ENCODE measurements at places on chromosomes 7 and 10. TPM values are rescaled to one million over a fixed set of nuclear protein-coding genes. Genes with fewer than 3 reads are reported as not detected.

- no peak for DNase-seq
Measured at GRCh38 chr10:670990-671389, 18.5 kb downstream of the DIP2C start.

- no peak for DNase-seq
Measured at GRCh38 chr7:14083761-14084160, 94.3 kb upstream of the ETV1 start.

GRCh38 chr10:67696029-67696428 lies at the start of gene CTNNA3:
Gene CTNNA3 (minus strand): TSS chr10:67696195.
- DNase-seq = no peak

CNTNAP2 gene
- total RNA-seq = not detected

DNA sequence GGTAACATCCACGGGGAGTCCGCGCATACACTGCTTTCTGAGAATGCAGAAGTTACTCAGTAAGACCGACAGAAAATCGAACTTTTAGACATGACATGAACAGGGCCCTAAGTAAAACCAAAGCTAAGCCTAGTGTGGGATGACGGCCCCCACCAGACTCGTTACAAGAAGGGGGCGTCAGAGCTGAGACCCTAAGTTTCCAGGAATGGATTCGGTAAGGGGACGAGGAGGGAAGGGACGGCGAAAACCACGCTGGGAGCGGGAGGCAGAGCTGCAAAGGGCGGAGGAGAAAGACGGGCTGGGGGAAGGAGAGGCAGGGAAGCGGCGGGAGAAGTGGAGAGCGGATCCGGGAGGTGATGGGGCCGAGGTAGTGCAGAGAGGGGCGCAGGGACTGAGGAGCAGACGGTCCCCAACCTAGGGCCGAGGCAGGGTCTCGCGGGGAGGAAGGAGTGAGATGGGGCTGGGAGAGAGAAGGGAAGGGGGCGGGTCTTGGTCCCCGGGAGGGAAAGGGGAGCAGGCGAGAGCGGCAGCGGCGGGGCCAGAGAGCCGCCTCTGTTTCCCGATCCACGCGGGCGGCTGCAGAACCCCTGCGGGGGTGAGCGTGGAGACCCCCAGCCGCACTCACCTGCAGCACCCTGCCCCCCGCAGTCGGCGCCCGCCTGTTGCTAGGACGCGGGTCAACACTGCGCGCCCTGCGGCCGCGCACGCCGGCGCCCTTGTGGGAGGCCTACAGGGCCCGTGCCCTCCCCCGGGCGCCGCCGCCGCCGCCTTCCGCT lies 513 bp downstream of the ODAD2 start:
- peak; percentile 51 for DNase-seq

- DNase-seq = no peak
Measured at GRCh38 chr10:96271016-96271815, at the start of gene BLNK. Gene BLNK (minus strand): TSS chr10:96271569. CDS start chr10:96271398, 171 bp downstream.

DNA sequence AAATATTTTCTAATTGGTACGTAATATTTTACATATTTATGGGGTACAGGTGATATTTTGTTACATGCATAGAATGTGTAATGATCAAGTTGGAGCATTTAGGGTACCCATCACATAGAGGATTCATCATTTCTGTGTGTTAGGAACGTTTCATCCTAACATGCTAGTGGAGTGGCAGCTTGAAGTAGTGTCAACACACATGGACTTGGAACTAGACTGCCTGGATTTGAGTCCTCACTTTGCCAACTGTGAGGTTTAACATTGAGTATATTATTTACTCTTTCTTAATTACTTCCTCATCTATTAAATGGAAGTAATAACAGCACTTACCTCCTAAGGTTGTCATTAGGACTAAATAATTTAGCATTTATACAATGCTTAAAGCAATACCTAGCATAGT lies 241.9 kb downstream of the PLXDC2 start:
- DNase-seq = no peak

DNA sequence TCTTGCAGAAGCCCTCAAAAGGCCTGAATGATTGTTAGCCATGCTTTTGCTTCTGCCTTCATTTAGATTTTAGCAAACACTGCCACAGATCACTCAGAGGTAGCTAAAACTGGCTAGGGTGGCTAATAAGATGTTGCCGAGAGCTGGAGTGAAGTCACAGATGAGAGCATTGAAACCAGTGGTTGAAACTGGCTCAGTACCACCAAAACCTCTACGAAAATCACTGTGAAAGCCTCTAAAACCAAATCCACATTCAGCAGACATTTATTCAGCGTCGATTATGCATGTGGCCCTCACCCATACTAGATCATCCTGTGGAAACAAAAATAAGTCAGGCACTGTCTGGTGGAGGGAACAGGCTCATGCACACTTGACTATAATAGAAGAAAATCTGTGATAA lies 50.8 kb downstream of the PIK3CG start:
- DNase-seq = no peak

- no peak for DNase-seq
Measured at GRCh38 chr10:110502072-110502845, 4.6 kb downstream of the DUSP5 start.

CALN1 gene
- not detected for total RNA-seq

COL28A1 gene
- not detected for total RNA-seq

PROSER2 gene
- total RNA-seq = 23.5 TPM

- no peak for DNase-seq
Measured at GRCh38 chr10:15442056-15442455, 71.0 kb upstream of the FAM171A1 start.

- DNase-seq = no peak
Measured at GRCh38 chr10:5752301-5752871, 60.8 kb downstream of the GDI2 start.

GRCh38 chr10:119029613-119030420 lies at the start of gene NANOS1:
Gene NANOS1 (plus strand): TSS chr10:119029714. CDS start chr10:119029802, 88 bp downstream.
- peak; percentile 12 for DNase-seq

PIK3AP1 gene
- not detected for total RNA-seq

FAM13C gene
- total RNA-seq = not detected

- DNase-seq = no peak
Measured at GRCh38 chr7:46383605-46384004, 462.5 kb upstream of the IGFBP3 start.

IL2RA gene
- total RNA-seq = not detected

- no peak for DNase-seq
Measured at GRCh38 chr7:2196381-2197378, 36.1 kb downstream of the MAD1L1 start.

Data from endothelial cell of umbilical vein (primary cell).